ENCODE measurements at places on chromosomes 2 and 18.

GRCh38 chr2:120421126-120421829 lies 75.3 kb downstream of the INHBB start:
- no peak for DNase-seq

DNA sequence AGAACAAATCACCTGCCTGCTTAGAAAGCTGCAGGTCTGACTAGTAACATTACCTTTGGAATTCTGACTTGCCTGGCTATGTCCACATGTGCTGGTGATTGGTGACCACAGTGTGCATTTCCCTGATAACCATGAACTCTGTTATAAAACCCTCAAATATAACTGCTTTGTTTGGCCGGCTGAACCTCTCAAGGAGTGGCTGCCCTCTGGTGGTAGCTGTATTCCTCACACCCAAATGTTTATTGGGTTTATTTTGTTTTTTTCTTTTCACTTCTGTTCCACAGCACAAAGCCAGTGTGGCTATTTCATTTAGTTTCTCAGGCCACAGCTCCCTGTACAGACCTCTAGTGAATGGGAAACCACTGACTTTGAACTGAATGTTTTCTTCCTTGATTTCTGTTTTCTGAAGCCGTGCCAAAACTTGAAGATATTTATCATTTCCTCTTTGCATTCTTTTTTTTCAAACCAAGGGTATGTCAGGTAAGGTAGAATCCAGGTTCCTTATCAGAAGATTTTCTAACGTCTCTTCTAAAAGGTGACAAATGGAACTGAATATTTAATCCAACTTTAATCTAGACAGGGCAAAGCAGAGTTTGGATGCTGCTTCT lies 549.0 kb upstream of the VRK2 start:
- DNase-seq: peak; percentile 41

- no peak for DNase-seq
Measured at GRCh38 chr2:111118481-111118980, 2.2 kb upstream of the BCL2L11 start.

DNA sequence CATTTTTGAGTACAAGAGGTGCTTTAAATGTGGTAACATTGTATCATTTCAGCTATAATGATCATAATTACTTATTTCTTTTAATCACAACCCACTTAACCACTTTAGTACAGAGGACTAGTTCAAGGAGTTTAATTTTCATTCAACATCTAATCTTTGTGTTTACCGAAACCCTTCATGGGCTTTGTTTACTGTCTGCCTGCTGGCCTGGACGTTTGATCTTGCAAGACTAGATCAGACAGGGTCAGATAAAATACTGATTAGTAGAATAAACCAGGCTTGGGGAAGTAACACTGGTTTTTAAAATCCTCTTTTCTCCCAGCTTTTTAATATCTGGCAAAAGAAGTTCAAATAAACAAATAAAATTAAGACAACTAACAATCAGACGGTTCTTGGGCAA lies 93.6 kb downstream of the SATB2 start:
- no peak for DNase-seq

GRCh38 chr18:23540867-23541266 lies 37.6 kb downstream of the RMC1 start:
- no peak for DNase-seq

GRCh38 chr2:234771980-234772732 lies 179.7 kb upstream of the SH3BP4 start:
- DNase-seq: no peak

- no peak for DNase-seq
Measured at GRCh38 chr18:54217624-54218023, 6.8 kb downstream of the MBD2 start.

GRCh38 chr2:112876971-112877361 lies 34.0 kb upstream of the IL37 start:
- no peak for DNase-seq

Measured in kidney capillary endothelial cell (primary cell).